Dermis blood vessel endothelial cell (primary cell): ENCODE measurements at places on chromosomes 6 and 20. TPM values are rescaled to one million over a fixed set of nuclear protein-coding genes. Genes with fewer than 3 reads are reported as not detected.

The MUCL3 gene
- not detected in 2 replicates for total RNA-seq

The SAMD10 gene
- 4.3 and 6.1 TPM in 2 replicates for total RNA-seq

The SOX18 gene
- 82.5 and 123 TPM in 2 replicates for total RNA-seq

The KIF25 gene
- total RNA-seq = not detected in 2 replicates
